ENCODE measurements at places on chromosomes 3 and 15.

DNA sequence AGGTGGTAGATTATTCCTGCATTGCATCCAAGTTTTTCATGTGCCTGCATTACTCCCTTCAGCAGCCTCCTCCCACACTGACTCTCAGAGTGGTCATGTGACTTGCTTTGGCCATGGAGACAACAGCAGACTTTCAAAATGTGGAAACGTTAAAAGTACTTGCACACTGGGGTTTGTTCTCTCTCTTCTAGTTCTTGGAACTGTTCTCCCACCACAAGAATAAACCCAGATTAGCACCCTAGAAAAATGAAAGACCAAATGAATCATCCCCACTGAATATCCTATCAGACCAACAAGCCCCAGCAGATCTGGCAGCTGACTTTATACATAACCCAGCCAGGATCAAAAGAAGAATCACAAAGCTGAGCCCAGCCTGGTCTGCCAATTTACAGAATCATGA is 398.5 kb downstream of the VPS13C start:
- no peak for DNase-seq

DNA sequence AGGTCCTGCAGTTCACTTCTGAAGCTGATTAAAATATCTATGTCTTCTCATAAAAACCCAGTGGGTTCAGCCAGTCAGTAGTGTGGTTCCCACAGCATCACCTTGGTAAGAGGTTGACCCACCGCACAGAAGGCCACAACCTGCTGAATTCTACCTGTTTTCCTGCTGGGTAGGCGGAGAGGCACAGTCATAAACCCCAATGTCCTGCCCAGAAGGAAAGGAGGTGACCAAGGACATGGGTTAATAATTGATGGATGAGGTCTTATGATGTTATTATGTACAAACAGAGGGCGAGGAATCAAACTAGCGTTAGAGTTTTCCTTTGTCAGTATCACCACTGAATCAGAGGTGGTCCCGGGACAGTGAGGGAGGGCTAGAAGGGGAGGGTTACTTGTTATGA is 27.8 kb downstream of the CA12 start:
- no peak for DNase-seq

DNA sequence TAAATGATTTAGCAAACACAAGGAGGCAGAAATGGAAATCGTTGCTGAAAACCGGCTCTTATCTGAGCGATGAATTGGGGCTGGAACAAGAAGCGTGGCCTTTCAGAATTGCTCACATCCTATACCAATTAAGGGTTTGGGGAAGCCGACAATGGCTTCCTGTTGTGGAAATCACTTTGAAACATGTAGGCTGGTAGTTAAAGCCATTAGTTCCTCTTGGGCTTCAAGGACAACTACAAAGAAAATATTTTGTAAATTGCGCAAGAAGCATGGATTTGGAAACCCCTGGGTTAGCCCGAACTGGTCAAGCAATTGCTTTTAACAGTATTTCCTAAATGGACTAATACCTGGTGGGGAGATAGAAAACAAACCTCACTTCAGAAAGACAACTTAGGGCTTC is 182.4 kb downstream of the ADAMTS9 start:
- DNase-seq, result no peak

- no peak for DNase-seq
These were observed 558.7 kb downstream of the MAGI1 start for GRCh38 chr3:65479990-65480389.

- no peak for DNase-seq
These were observed 166.9 kb downstream of the UACA start for GRCh38 chr15:70596354-70597055.

- DNase-seq, result no peak
These were observed 152.1 kb upstream of the TBC1D5 start for GRCh38 chr3:17894434-17895060.

DNA sequence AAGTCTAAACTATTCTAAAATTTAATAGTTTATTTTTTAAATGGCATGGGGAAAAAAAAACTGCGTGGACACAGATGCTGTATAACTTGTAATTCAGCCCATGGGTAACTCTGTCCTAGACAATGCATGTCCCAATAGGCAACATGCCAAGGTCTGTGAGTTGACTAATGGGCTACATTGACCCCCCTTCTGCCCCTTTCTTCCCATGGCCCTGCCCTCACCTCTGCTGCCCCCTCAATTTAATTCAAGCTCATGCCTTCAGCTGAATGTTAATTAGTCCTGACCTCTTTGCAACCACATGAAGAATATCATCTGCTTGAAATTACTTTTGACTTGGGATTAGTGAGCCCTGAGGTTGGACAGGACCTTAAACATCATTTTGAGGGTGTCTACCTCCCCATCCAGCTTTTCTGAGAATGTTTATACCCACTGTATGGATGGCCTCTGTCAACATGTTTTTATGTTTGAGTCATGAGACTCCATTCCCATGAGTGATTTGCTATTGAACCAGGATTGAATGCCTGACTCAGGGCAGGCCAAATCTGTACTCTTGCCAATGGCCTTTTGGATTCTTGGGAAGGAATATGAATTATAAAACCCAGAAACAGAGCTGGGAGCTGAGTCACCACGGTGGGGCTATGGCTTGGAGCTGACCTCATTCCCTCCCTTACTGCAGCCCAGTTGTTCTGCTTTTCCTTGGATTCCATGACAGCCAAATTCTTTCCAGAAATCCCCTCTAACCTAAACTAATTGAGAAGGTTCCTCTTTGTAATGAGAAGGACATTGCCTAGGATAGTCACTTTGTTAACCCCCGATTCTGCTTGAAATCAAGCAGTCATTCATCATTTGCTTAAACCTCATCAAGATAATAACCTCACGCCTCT is 33.5 kb upstream of the PDE8A start:
- DNase-seq, result no peak

DNA sequence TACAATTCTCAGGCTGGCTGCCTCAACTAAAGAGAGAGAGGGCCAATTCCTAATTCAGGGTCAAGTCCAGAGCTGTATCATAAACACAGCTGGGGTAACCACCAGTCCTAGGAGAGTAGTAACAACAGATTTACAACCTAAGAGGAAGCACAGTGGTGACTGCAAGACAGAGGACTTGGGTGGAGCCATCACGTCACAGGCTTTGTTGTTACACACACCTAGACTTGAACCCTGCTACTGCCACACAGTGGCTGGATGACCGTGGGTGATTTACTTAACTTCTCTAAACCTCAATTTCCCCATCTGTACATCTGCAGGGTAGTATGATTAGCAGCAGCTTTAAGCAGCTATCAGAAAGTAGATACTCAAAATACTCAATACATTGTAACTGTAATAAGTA is 78.6 kb downstream of the MYLK start:
- no peak for DNase-seq

DNA sequence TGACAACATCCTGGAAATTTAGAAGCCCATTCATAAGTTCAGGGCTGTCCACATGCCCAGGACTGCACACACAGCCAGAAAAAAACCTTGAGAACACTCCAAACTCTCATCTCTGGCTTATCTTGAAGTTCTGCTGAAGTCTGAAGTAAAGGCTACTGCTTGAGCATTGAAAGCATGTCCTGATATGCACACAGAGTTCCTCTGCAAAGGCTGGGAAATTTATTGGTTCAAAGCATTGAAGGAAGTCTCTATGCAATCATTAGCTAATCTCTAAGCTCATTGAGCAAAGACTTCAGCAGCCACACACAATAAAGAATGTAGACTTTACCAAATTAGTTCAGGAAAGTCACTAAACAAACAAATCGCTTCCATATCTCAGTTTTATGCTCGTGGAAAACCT is 162.0 kb upstream of the STT3B start:
- DNase-seq, result no peak

DNA sequence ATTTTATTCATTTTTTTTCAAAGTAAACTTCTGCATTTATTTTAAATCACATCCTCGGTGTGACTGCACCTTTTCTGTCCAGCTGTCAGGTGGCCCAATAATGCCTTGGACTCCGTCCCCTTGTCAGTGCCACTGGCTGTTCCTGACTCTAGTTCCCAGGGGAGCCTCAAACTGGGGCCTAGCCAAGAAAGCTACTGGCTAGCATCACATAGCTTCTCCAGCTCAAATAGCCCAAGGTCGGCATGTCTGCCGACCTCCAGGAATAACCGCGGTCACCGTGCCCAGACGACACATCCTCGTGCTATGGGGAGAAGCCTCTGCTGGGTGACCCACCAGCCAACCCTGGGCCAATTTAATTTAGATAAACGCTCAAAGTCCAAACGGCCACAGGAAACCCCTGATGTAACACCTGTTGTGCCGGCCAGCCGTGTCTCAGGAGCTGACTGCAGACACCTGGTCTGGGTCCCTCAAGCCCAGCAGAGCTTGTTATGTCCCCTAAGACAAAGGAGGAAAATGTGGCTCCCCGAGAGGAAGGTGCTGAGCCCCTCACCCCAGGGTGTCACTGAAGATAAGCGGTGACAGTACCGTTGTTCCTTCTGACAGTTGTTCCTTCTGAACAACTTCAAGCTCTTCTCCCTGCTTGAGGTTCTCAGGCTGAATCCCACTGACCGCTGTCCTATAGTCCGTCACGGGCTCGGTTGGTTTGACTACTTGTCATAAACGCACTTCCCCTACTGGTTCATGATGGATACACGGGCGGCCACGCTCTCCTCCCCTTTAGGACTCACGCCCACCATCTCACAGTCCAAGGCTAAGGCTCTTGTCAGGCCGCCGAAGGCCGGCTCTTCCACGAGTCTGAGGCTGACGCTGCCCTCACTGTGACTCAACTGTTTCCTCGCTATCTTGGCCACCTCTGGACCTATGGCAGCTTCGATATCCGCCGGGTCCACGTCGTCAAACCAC is 126.2 kb downstream of the KLF13 start:
- DNase-seq, result no peak

GRCh38 chr3:173785004-173785403 is 387.5 kb downstream of the NLGN1 start:
- DNase-seq, result no peak

GRCh38 chr15:38217788-38218609 is 34.6 kb upstream of the SPRED1 start:
- no peak for DNase-seq

DNA sequence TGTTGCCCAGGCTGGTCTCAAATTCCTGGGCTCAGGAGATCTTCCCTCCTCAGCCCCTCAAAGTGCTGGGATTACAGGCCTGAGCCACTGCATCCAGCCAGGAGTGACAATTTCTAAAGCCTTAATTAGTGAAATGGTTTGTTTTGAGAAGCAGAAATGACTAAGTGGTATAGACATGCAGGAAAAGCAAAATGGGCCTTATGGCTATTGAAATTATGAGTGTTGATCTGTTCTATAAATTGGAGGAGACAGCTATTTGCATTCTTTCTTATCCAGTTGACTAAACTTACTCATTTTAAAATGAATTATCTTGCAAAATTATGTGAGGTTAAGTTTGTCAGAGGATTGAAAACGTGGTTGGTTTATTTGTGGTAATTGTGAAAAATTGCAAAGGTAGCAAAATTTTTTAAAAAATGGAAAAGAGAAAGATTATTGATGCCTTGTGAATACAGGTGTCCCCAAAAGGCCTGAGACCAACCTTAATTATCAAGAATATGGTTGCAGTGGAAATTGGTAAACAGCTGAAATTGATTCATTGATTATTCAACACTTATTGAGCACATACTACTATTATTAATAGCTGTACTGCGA is 7.9 kb downstream of the RAP2B start:
- no peak for DNase-seq

- no peak for DNase-seq
These were observed 49.9 kb upstream of the FURIN start for GRCh38 chr15:90818251-90819210.

- DNase-seq, result no peak
These were observed 9.3 kb downstream of the STRA6 start for GRCh38 chr15:74193299-74193718.

- no peak for DNase-seq
These were observed 136.9 kb upstream of the PRICKLE2 start for GRCh38 chr3:64361962-64362735.

DNA sequence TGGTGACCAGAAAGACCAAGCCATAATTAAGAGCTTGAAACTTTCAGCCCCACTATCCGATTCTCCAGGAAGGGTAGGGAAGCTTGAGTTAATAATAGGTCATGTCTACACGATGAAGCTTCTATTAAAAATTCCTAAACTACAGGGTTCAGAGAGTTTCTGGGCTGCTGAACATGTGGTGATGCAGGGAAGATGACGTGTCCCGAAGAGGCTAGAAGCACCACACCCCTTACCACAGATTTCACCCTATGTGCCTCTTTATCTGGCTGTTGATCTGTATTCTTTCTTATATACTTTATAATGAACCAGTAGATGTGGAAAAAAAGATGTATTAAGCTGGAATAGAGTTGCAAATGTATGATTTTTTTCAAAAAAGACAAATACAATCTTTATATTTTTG is 473.4 kb downstream of the NLGN1 start:
- DNase-seq, result no peak

DNA sequence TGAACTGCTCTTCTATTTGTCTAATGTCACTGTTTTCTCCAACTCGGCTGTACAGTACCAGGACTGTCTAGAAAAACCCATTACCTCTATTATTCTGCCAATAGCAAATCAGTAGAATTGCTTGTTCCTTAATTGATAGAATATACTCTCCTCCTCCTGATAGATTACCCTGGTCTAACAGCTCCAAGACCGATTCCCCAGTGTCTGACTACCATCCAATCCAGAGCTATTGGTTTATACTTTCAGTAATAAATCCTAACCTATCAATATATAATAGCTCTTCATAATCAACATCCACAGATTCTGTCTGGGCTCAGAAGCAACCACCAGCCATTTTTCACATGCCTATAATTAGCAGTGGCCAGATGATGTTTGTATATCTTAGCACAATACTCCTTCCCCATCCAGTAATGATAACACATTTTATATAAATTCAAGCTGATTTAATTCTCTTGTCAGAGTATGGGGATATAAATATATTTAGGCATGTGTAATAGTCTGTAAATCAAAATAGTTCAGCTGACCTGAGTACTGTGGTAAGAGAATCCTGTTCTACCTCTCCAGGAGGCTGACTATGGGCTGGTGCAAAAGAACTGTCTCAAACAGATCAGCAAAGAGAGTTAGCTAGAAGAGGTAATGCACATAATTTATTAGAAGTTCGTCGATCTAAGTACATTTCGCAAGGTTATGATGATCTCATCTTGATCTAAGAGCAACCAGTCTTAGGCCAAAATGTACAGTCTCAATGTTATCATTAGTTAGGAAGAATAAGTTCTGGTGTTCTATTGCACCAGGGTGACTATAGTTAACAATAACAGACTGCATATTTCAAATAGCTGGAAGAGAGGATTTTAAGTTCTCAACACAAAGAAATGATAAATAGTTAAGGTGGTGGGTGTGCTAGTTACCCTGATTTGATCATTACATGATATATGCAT is 193.4 kb downstream of the SHOX2 start:
- no peak for DNase-seq

DNA sequence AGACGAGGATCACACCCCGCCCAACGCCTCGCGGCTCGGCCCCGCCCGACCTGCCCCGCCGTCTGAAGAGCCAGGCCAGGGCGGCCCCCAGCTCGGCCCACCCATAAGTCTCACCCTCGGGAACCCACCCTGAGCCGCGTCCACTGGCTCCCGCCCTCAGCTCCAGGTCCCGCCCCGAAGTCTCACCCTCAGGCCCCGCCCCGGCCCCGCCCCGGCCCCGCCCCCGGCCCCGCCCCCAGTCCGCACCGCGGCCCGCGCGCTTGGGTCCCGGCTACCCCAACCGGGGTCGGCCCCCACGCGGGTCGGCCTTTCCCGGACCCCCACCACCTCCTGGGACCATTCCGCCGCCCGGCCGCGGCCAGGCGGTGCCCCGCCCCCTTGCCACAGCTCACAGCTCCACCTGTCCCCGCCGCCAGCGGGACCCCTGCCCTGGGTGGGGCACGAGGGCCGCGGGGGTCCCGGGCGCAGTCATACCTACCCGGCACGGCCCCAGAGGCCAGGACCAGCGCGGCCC is 489 bp downstream of the CSPG5 start:
- peak; percentile 10 for DNase-seq

- DNase-seq, result no peak
These were observed 9.1 kb downstream of the RASL12 start for GRCh38 chr15:65058394-65059368.
